CMK (cell line): ENCODE measurements at places on chromosomes 2 and 18.

DNA sequence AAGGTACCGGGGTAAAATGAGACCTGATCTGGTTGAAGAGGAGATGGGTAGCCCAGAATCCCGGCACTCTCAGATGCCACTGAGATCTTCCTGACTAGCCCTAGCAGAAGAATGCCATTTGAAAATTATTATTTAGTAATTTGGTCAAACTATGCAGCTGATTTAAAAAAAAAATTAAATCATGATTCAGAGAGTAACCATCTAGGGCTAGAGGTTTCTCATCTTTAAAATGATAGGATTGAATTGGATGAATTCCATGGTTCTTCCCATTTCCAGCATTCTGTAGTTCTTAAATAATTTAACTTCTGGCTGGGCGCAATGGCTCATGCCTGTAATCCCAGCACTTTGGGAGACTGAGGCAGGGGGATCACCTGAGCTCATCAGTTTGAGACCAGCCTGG is 106.1 kb downstream of the MYO1B start:
- DNase-seq, result no peak

DNA sequence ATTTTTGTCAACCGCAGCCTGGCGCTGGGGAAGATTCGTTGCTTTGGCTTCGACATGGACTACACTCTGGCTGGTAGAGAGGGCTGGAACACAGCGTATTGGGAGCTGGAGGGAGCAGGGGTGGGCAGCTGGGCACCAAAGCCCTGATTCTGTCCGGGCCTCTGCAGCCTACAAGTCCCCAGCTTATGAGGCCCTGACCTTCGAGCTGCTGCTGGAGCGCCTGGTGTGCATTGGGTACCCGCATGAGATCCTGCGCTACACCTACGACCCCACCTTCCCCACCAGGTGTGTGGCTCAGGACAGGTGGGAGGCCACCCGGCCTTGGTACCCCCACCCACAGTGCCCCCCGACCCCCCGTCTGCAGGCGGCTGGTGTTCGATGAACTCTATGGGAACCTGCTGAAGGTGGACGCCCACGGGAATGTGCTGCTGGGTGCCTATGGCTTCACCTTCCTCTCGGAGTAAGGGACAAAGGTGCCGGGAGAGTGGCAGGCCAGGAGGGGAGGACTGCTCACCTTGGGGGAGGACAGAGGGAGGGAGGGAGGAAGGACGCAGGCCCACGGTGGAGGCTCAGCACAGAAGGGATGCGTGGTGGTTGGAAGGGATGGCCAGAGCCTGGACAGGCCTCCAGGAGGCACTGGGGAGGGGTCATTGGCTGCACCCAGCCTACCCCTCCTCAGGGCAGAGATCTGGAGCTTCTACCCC is 1.2 kb downstream of the NT5DC4 start:
- no peak for DNase-seq

- no peak for DNase-seq
Measured at GRCh38 chr2:120495586-120495985, 149.7 kb downstream of the INHBB start.

- no peak for DNase-seq
Measured at GRCh38 chr18:60417946-60418345, 45.4 kb upstream of the MC4R start.

DNA sequence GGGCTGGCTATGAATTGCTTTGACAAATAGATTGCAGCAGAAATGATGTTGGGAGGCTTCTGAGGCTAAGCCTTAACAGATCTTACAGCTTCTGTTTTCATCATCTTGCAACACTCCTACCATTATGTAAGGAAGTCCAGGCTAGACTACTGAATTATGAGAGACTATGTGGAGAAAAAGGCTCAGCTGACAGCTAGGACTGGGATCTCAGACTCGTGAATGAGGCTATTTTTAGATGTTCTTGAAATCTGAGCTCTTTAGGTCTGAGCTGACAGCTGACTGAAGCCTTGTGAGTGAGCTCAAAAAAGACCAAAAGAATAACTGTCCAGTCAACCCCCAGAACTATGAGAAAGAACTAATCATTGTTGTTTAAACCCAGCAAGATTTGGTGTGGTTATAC is 70.3 kb downstream of the VWC2L start:
- no peak for DNase-seq

- DNase-seq, result no peak
Measured at GRCh38 chr2:123648956-123649355, 376.1 kb upstream of the CNTNAP5 start.

- no peak for DNase-seq
Measured at GRCh38 chr2:138602166-138602460, 100.5 kb downstream of the SPOPL start.

DNA sequence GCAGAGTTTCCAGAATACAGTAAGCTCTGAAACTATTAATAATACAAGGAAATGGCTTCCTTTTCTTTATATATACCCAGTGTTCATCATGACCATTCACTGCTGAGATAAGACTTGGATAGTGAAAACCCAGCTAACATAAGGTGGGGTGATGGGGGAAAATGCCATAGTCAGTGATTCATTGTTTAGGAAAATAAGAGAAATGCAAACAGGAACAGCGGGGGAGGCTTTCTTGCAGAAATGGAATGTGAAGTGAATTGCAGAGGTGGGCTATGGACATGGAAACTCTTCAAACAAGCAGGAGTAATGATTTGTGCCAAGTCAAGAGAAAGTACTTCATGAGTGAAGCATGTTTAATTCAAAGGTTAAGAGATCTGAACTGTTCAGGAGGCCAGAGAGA is 519.4 kb downstream of the TDRD15 start:
- DNase-seq, result no peak

- DNase-seq, result no peak
Measured at GRCh38 chr2:178367344-178367743, 83.6 kb downstream of the PRKRA start.

- DNase-seq, result no peak
Measured at GRCh38 chr2:172739661-172740266, 4.1 kb downstream of the RAPGEF4 start.

DNA sequence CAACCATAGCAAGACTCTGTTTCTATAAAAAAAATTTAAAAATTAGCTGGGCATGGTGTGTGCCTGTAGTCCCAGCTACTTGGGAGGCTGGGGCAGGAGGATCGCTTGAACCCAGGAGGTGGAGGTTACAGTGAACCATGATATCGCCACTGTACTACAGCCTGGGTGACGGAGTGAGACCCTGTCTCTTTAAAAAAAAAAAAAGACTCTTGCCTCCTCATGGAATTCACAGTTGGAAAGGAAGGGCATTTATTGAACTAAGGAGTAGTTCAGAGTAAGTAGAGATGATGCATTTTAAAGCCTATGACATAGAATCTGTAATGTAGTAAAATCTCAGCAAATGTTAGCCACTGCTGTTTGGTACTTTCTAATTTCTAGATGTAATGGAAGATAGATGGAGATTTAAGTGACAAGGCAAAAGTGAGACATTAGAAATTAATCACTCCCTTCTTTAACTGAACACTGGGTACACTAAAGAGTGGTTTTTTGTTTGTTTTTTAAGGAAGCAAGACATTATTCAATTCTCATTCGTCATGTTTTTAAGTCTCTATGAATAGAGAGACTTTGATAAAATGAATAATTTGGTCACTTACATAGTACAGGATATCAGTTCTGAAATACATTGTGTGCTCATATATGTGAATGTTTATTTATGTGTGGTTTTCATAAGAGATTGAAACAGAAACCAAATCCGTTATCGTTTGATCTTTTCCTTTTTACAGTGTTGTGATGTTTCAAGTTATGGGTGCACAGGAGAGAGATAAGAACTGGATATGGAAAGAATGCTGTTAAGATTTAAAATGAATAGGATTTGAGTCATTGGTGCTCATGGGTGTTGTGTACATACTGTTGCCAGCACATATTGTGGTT is 186.1 kb upstream of the STON1 start:
- DNase-seq, result no peak

DNA sequence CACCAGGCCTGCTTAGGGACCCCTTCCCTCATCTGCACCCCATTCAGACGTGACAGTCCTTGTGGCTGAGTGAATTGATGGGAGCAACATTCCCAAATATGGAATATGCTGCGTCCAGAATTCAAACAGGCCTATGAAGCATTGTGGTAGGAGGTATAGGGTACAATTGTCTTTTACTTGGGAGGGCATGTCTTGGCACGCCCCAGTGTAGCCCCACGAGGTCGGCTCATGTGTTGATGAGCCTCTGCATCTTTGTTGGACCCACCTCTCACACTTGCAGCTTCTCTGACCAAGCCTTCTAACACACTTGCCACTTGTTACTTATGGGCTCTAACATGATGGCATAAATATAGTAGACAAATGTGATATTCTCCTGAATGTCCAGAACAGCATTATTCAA is 1.6 kb downstream of the TIMM21 start:
- no peak for DNase-seq

DNA sequence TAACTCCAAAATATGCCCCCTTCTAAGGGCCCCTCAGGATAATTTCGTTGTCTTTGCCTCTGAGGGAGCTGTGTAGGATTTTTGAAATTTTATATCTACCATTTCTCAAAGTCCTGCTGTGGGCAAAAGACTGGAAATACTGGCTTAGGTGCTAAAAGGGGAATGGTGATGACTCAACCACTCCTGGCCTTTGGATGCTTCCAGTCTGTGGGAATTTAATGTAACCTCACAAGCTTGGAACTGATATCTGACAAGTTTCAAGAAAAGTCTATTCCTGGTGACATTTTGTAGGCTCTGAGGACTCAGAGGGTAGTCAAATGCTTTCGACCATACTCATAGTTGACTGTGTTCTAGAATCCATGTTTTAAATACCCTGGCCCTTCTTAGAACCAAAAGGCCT is 3.4 kb upstream of the APCDD1 start:
- DNase-seq, result no peak

DNA sequence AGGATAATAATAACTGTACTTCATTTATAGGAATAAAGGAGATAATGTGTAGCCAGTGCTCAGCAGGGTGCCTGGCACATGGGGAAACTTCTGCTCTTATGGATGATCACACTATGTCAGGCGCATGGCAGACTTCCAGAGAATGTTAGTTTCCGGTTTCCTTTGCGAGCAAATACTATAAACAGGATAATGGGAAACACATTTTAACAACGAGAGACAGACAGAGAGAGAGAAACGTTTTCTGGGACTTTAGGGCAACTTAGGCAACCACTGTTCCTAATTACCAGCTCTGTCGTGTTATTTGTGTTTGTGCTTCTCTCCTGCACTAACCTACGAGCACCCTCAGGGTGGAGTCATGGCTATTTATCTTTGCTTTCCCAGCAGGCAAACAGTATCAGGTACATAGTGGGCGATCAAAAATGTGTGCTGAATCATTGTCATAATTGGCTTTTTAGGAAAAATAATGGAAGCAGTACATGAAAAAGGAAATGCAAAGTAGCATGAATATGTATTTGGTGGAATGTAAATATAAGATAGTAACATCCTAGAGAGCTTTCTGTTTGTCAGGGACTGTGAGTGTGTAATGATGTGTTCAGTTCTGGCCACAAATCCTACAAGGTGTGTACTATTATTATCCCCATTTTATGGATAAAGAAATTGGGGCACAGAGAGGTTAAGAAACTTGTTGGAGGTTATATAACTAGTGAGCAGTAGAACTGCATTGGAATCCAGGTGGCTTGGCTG is 36.8 kb upstream of the IGFBP2 start:
- no peak for DNase-seq

DNA sequence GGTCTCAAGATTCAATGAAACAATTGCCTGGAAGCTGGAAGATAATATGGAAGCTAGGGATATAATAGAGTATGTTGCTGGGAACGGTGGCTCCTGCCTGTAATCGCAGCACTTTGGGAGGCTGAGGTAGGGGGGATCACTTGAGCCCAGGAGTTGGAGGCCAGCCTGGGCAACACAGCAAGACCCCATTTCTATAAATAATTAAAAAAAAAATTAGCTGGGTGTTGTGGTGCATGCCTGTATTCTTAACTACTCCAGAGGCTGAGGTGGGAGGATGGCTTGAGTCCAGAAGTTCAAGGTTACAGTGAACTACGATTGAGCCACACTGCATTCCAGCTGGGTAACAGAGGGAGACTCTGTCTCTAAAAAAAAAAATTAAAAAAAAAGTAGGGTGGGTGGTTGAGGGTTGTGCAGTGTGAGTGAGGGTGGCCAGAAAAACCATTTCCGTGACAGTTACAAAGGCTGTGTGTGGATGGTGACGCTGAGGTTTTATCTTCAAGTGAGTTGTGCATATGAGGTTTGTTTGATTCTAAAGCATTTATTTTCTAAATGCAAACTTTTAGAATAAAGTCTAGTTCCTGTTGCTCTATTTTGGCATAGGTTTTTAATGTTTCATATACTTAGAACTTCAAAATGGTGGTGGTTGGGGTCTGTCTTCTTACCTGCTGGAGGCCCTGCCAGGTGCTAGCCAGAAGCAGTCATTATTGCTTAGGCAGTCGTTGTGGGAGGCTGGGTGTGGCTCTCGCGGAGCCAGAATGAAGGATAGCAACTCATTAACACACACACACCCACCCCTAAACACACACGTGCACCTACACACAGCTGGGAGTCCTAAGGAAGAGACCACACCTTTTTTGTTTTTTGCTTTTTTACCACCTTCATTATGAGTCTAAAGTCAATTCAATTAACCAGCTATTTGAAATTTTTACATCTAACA is 4.7 kb upstream of the IL1R2 start:
- no peak for DNase-seq

- DNase-seq, result peak; percentile 59
Measured at GRCh38 chr2:127081826-127082633, 24.9 kb downstream of the BIN1 start.

- no peak for DNase-seq
Measured at GRCh38 chr2:176123411-176124109, 1.0 kb downstream of the HOXD9 start.

GRCh38 chr2:223416815-223417610 is 185.1 kb downstream of the SCG2 start:
- no peak for DNase-seq

DNA sequence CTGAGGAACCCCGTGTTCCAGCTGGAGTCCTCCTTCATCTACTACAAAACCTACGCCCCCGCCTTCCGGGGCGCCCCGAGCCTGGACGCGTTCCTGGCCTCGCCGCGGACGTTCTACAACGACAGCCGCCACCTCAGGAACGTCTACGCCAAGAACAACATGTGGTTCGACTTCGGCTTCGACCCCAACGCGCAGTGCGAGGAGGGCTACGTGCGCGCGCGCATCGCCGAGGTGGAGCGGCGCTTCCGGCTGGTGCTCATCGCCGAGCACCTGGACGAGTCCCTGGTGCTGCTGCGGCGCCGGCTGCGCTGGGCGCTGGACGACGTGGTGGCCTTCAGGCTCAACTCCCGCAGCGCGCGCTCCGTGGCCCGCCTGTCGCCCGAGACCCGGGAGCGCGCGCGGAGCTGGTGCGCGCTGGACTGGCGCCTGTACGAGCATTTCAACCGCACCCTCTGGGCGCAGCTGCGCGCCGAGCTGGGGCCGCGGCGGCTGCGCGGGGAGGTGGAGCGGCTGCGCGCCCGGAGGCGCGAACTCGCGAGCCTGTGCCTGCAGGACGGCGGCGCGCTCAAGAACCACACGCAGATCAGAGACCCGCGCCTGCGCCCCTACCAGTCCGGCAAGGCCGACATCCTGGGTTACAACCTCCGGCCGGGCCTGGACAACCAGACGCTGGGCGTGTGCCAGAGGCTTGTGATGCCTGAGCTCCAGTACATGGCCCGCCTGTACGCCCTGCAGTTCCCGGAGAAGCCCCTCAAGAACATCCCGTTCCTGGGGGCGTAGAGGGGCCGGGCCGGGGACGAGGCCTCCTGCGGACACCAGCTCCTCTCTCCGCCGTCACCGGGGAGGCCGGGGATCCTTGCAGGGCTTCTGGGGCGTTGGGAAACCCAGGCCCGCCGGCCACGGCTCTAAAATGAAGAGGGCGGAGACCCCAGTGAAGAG is 5.3 kb upstream of the NEU4 start:
- DNase-seq, result peak; percentile 44
